Activated CD4-positive, alpha-beta memory T cell treated with anti-CD3 and anti-CD28 coated beads for 36 hours (primary cell): ENCODE measurements at places on chromosomes 1 and 21. TPM values are rescaled to one million over a fixed set of nuclear protein-coding genes. Genes with fewer than 3 reads are reported as not detected.

DNA sequence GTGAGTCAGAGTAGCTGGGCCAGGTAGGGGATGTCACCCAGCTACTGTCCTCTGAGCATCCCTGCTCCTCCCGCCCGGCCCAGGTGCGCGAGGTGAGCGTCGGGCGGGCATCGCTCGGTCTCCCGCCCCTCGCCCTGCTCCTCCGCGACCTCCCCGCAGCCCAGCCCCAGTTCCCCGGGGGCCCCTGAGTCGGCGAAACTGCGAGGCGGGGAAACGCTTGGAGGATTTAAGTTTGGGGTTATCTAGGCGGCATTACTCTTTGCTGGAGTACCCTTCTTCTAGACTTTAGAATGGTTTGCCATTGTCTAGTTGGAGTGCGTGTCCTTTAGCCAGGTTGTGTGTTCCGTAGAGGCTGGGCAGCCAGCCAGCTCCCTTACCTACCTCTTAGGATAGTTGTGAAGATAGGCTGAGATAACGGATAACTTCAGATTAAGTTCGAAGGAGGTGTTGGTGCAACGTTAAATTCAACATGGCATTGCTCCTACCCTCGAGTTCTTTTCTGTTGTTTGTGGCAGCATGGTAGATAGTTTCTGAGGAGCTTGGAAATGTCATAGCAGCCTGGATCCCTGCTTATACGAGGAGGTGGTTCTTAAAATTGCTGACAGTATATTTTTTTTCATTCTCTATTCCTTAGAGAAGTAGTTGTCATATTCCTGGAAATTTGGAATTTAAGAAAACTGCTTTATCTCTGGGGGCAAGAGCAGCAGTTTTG, 697 bp downstream of the AGO3 start:
- H3K27ac ChIP-seq, result peak overlapping the region; percentile 90
- peaks cover 38% of the 10 kb centered on the region for H3K4me1 ChIP-seq
- no peak for DNase-seq
- peak overlapping the region; percentile 94 for H3K4me3 ChIP-seq
- H3K27me3 ChIP-seq, result no peaks in the 10 kb centered on the region
- H3K36me3 ChIP-seq, result peaks cover 2% of the 10 kb centered on the region

DNA sequence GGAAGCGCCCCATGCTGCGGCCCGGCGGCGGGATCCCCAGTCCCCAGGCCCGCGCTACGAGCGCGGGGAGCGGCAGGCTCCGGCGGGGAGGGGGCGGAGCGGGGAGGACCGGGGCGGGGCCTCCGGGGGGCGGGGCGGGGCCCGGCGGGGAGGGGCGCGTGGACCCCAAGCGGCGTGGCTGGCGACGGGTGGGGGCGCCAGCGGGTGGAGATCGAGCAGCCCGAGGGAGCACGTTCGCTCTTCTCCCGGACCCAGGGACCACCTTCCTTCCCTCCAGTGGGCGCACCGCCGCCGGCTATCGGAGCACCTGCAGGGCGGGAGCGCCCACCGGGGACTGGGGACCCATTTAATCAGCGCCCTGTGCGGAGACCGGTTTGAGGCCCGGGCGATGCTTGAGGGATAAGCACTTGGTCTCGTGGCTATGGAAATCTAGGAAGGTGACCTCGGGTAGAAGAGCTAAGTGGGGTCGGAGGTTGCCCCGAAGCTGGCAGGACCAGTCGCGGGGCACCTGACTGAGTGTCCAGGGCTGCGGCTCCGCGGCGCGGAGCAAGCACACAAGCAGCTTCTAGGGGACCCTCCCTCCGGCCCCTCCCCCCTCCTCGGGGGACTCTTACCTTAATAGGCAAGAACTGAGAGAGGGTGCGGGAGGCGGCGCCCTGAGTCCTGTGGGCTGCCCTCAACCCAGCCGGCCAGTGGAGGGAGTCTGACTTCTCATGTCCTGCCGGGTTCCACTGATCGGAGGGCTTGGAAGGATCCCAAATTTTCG, at the start of gene TSPAN2:
TSS of gene TSPAN2 (minus strand) at position 84 of the 766 bp plus-strand sequence. CDS start at position 13, 71 bp downstream.
- H3K27ac ChIP-seq, result no peak within 1 kb of the TSS
- peak; percentile 56 for DNase-seq
- peak within 1 kb of the TSS; percentile 78 for H3K4me3 ChIP-seq
- no peaks in the 10 kb centered on the region for H3K27me3 ChIP-seq
- H3K36me3 ChIP-seq, result no peaks in the 10 kb centered on the region

- DNase-seq, result no peak
- peaks cover 38% of the 10 kb centered on the region for H3K27me3 ChIP-seq
- no peak within 1 kb of the TSS for H3K4me3 ChIP-seq
- H3K36me3 ChIP-seq, result no peaks in the 10 kb centered on the region
Measured at GRCh38 chr1:207032528-207033017, at the start of gene C1orf116. TSS of gene C1orf116 (minus strand) at chr1:207032756. CDS start at chr1:207027598, 5,158 bp downstream.

Gene BCAN
- total RNA-seq, result not detected

- no peaks in the 10 kb centered on the region for H3K27me3 ChIP-seq
- H3K4me3 ChIP-seq, result no peak overlapping the region
- DNase-seq, result no peak
- no peaks in the 10 kb centered on the region for H3K36me3 ChIP-seq
Measured at GRCh38 chr1:190147616-190148015, 330.0 kb downstream of the BRINP3 start.
